CD4-positive, alpha-beta T cell treated with Interleukin-17A for 4 hours (primary cell): ENCODE measurements at places on chromosomes 1 and 21.

DNA sequence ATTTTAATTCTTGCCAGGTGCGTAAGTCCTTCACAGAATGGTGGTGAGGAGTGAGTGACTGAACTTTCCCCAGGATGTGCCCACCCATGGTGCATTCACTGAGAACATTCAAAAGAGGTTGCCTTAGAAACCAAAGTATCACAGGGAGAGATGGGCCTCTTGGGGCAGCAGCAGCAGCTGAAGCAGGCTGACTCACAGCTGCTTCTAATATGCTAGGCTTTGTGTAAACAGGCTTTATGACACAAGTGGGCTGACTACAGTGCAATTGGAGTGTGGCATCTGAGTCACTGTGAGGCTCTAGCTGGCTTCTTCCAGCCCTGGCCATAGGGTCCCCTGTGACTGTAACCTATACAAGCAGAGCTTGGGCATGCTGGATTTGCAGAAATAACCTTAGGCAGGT lies 12.6 kb downstream of the PIGP start:
- no peak for DNase-seq

DNA sequence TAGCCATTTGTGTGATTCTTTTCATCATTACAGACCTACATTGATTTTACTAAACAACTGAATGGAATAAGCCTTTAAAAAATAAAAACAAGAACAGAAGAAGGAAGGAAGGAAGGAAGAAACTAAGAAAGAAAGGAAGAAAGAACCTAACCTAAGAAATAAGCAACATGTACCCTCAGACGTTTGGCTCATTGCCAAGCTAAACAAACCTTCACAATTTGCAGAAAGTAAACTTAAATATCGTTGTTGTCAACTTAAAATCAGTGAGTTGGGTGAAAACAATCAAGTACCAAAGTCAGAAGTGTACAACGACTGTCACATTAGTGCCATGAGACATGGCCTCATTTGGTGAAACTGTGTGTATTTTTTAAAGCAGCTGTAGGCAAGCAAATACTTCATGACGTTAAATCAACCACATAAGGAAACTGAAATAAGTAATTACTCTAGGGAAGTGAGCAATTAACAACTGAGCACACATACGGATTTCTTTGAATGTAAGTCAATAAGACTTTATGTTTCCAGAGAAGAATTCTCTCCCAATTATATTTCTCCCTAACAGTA lies 313.1 kb upstream of the TMPRSS15 start:
- DNase-seq, result no peak

DNA sequence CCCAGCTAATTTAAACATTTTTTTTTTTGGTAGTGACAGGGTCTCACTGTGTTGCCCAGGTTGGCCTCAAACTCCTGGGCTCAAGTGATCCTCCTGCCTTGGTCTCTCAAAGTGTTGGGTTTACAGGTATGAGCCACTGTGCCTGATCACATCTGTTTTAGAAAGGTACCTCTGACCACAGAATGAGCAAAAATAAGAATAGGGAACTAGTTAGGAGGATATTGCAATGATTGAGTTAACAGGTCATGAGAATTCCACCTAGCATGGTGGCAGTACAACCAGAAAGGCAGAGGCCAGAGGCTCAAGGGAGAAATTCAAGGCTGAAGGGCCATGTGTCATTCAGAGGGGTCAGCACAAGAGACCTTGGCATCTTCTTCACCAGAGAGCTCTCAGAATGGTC lies 49.6 kb downstream of the ELAPOR1 start:
- DNase-seq, result no peak

GRCh38 chr1:245679821-245680780 lies 525.3 kb downstream of the KIF26B start:
- no peak for DNase-seq

DNA sequence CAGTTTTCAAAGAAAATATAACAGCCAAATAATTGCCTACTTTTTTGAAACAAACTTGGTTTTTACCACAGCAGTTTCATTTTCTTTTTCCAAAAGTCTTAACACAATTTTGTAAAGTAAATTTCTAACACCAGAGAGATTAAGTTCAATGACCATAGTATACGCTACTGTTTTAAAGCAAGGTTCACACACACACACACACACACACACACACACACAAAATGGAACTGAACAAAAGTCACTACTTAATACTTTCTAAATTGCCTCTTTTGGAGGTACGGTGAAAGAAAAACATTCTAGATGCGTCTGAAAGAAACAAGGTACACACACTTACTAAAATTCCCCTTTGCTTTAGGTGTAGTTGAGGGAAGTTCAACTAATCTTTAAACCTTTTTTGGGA lies 30.1 kb downstream of the C21orf91 start:
- no peak for DNase-seq
